ENCODE measurements at places on chromosomes 3 and 15.
A peak's percentile ranks its signal among the peaks of the same experiment; 100 is the strongest.

DNA sequence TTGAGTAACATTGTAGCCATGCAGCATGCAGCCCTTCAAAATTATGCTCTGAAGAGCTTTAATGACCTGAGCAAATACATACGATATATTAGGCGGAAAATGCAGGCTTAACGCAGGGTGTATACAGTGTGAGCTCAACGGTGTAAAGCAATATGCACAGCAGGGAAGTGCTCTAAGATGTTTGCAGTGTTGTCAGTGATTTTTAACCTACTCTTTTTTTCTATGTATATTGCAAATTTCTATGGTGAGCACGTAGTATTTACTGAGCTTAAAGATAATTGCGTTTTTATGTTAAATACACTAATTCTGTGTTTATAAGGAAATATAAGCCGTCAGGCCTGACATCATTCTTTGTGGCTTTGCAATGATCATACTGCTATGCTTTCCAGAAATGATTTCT, 42.1 kb downstream of the DGKG start:
- DNase-seq, result no peak

DNA sequence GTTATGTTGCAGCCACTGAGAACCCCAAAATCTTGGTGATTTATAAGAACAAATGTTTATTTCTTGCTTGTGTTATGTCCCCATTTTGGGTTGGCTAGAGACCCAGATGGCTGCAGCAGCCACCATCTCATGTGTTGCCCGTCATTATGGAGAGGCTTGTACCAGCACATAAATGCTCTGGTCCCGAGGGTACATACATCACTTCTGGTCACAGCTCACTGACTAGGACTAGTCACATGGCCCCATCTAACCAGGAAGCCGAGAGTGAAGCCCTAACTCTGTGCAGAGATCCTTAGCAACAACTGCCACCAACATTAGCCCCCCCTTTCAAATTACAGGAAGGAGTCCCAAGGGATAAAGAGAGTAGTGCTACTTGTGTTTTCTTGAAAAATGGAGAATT, 25.5 kb upstream of the HACD2 start:
- no peak for DNase-seq

- DNase-seq, result peak; percentile 76
These were observed 49.7 kb downstream of the SLC6A6 start for GRCh38 chr3:14451844-14452739.

DNA sequence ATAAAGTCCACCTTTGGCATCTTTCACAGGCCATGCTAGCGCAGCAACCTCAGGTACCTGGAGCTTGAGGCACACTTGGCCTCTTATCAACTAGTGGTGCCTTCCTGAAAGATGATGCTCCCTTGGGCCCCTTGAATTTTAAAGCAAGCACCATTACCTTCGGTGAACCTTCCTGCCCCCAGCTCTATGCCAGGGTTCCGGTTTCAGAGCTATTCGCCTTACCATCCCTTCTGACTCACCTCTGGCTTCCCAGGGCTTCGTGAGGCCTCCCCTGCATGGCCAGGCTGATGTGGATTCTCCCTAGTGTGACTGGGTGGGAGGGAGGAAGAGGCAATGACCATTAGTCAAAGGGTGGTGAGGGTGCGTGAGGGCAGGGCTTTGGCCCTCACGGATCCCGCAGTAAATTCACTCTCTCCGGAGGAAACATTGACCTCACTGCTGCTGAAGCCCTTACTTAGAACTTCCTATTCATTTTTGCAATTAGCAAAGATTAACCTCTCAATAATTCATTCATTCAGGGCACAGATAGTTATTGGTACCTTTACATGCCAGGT, 16.3 kb downstream of the BHLHE40 start:
- no peak for DNase-seq

GRCh38 chr15:78933823-78934654, 10.8 kb downstream of the CTSH start:
- DNase-seq, result no peak

All from HepG2 (cell line).